NCI-H460 (cell line): ENCODE measurements at places on chromosomes 5 and 9.

DNA sequence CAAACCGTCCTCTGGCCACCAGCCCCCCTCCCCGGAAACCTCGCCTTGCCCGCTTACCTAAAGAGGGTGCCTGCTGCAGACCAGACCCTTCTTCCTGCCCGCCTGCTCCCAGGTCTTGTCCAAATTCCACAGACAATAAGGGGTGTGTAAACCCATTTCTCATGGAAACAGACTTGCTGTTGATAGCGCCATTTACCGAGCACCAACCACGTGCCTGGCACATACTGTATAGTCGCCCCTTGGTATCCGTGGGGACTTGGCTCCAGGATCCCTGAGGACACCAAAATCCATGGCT, 25.1 kb downstream of the CDHR2 start:
- no peak for DNase-seq

DNA sequence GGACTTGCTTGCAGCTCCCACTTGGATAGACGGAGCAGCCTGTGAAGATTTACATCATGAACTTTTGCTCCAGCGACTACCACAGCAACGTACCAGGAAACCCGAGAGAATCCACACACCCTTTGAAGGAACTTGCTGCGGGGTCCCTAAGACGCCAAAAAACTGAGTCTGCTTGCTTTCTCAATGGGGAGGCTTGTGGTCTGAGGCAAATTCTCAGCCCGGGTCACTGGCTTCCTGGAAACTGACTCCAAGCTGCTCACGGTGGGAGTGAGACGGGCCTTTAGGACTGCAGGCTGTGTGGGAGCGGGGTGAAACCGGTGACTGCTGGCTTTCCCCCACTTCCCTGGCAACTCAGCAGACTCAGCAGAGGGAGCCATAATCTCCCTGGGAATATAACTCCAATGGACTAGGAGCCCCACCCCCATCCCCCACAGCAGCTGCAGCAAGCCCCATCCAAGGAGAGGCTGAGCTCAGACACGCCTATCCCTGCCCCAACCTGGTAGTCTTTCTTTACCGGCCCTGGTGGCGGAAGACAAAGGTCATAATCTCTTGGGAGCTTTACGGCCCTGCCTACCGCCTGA, 466.0 kb downstream of the CAAP1 start:
- no peak for DNase-seq

DNA sequence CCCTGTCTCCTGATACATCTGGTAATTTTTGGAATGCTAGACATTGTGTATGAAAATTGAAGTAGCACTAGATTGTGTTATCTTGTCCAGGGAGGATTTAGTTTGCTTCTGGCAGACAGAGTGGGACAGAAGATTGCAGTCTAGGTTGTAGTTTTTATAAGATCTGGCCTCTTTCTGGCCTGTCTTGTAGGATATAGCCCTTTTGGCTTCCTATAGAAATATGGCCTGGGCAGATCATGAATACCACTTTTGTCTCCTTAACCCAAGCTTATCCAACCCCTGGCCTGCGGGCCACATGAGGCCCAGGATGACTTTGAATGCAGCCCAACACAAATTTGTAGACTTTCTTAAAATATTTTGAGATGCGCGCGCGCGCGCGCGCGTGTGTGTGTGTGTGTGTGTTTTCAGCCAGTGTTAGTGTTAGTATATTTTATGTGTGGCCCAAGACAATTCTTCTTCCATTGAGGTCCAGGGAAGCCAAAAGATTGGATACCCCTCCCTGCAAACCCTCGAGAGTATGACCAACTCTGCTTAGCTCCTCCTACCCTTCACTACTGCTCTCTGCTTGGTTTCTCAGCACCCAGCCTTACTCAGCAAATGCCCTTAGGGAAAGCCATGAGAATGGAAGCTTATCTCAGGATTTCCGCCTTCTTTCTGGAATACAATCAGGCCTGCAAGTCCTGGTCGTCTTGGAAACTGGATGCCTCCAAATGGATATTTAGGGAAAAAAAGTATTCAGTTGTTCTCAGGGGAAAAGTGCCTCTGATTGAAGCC, 26.5 kb downstream of the ANKRD33B start:
- DNase-seq = peak; percentile 45

GRCh38 chr5:141654298-141654697, 3.1 kb upstream of the FCHSD1 start:
- DNase-seq = no peak

GRCh38 chr5:178883815-178884430, 11.8 kb upstream of the ZFP2 start:
- no peak for DNase-seq

DNA sequence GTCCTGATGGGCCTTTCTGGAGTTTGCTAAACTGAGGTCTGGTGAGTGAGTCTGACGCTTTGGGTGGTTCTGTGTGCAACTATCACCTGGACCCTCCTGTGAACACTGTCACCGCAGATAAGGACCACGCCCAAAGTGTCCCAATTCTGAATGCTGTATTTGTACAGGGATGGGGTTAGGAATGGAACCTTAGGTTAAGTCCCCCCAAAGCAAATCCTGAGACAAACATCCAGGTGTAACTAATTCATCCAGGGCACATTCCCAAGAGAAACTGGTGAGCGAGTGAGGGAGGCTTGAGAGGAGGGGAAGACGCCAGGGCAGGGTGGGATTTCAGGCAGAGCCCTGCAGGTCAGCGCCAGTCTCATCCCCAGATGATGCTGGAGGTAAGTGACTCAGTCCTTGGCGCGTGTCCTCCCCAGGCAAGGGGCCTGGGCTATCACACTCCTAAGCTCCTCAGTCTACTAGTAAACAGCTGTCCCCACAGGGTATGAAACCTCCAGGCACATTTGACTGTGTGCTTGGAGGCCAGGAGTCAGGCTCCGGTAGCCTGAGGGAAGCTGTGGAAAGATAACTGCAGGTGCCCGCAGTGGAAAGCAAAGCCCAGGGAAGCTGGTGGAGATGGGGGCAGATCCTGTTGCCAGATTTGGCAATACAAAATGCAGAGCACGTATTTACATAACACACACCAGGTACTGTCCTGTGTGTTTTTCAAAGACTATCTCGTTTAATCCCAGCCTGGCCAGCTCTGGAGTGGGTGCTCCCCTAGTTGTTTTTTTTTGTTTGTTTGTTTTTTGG, 66.7 kb downstream of the IL6ST start:
- DNase-seq = no peak

DNA sequence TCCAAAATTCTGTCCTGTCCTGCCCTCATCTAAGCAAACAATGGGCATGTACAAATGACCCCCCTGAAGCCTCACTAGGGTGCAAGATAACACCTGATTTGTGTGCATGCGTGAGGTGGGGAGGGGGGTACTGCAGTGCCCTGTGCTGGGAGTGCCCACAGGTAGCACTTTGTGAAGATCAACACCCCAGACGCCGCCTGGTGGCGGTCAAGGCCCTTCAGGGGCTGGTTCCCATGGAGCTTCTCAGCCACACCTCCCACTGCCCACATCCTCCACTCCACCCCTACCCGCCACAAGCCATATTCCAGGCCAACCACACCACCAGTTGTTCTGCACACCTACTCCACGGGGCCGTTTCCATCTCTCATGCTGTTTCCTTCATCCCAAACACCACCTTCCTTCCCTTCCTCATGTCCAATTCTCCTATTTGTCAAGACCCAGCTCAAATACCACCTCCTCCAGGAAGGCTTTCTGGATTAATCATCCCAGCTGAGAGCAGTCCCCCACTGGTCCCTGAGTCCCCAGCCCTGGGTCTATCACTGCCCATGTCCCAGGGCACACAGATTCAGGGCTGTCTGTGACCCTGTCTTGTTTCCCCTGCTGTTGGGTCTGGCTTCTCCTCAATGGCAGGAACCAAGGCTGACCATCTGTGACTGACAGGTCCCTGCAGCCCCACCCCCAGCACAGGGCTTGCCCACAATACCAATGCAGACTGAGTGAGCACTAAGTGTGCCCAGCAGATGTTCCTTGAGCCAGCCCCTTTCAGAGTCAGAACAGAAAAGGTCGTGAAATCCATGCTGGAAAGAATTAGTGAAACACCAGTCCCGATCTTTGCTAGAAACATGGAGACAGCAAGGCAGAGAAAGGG, 178.4 kb downstream of the PAX5 start:
- DNase-seq = peak; percentile 8

GRCh38 chr5:74915488-74915887, 49.3 kb upstream of the FAM169A start:
- DNase-seq = no peak

DNA sequence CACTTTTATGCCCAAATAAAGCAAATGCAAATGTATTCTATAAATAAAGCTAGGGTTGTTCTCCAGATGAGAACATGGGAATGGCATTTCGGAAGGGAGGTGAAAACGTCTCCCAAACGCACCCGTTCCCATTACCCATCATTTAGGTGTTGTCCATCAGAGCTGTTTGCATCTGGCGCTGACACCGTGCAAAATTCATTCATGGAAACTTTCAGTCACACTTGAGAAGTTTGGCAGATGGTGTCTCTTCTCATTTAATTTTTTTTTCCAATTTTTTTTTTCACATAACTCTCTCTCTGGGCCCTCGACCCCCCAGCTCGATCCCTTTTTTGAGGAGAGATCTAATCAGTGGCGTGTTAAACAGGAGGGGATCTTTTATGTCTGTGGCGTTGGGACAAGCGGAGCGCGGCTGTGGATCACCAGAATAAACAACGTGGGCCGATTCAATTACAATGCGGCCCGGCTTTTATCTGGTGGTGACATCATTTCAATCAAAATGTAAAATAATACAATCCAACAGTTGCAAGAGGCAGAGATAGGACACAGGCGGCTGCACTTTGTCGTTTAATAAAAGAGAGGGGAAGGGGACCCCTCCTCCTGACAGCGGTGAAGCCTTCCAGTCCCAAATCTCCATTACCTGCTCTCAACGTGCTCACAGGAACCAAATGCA, 246.1 kb upstream of the IRX4 start:
- no peak for DNase-seq

DNA sequence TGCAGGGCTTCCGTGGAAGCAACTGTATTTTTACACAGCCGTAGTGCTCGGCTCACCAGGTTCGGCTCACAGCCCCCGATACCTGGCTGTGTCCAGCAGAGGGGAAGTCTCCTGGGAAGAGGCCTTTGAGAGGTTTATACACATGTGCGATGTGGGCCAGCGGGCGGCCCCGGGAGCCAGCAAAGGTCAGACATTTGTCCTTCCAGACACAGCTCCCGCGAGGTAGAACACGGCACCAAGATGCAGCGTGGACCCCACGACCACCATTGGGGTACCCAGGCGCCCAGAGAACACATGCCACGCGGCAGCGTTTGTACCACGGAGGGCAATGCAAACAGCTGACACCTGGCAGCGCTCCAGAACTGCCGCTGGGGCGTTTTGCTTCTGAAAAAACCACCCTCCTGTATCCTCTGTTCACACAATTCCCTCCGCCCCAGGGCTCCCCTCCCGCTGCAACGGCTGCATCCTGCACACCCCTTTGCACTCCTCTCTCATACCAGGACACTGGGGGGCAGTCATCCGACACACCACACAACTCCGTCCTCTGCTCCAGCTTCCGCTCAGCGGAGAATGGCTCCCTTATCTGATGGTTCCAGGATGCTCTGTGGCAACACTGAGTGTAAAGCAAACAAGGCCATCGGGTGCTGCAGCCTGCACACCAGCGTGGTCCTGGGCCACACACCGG, 235.3 kb downstream of the SYK start:
- DNase-seq = peak; percentile 83

GRCh38 chr5:157690690-157691433, 19.5 kb downstream of the C5orf52 start:
- DNase-seq = no peak

DNA sequence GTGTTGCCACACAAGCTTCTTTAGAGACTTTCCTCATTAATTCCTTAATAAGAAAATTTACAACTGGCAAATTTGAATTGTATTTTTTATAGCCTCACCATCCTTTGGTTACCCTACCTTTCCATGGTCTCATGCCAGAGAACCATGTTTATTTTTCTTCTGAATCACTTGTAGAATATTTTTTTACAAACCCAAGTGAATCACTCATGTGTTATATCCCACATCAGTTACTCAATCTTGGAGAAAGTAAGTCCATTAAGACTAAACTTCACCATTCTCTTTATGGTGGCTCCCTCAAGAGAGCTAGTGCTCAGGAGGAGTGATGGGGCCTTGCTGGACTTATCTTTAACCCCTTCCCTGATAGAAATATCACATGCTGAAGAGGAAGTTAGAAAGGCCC, 128.9 kb downstream of the SUSD1 start:
- peak; percentile 33 for DNase-seq

DNA sequence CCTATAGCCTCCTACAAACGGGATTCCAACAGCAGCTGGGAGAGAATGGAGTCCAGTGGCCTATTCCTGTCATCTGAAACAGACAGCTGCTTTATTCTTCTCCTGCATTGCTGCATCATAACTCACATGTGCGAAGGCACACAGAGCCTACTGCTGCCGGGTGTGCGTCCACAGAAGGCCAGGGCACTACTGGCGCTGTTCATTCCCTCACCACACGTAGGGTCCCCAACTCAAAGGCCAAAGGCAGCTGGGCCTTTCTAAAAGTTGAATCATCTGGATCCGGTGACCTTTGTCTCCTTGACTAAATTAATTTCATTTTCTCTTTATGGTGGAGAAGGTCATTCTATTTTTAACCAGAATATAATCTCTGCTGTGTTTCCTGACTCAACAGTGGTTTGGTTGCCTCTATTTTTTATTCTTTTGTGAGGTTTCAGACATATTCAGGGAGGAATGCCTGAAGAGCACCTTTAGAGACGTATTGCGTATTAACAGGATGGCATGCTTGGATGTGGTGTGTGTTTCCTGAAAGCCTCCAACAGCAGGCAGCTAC, 10.8 kb upstream of the SPATA24 start:
- no peak for DNase-seq

DNA sequence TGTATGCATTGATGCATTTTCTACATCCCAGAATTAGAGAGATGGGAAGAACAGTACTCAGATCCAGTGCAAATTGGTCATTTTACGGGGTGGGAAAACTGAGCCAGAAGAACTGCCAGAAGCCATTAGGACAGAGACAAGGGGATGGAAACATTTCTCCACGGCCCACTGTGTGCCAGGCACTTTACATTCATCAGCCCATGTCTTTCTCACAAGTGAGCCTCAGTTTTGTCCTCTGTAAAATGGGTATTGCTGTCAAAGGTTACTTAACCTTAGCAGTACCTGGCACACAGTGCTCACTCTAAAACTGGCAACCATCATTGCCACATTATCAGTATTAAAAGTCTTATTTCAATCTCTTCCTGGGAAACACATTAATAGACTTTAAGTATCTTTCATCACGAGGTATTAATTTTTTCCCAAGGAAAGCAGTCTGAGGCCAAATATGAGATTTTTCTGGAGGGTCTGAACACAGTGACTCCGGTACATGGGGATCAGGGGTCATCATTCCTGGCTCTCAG, 5.2 kb downstream of the DUSP1 start:
- no peak for DNase-seq

GRCh38 chr5:174732036-174733020, 7.9 kb downstream of the MSX2 start:
- DNase-seq = no peak

- no peak for DNase-seq
Measured at GRCh38 chr5:114504560-114504959, 142.7 kb downstream of the KCNN2 start.

GRCh38 chr9:129932303-129933151, 97.3 kb downstream of the USP20 start:
- DNase-seq = no peak

DNA sequence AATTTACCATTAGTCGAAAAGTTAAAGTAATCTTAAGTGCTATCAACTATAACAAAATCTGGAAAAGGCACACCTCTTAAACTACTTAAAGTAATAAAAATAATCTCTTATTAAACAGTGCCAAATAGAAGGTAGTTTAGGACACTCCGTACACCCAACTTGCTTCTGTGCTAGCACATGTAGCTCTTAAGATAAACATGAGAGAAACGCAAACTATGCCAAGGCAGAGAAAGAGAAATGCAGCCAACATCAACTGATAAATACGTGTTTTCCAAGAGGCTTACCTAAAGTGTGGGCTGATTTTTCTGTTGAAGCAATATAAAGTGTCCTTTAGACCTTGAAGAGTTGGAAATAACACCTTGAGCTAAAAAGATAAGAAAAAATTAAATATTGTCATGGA, 480.6 kb upstream of the DAB2 start:
- DNase-seq = no peak
